RWPE2 (cell line): ENCODE measurements at places on chromosomes 1 and 21.
A peak's percentile ranks its signal among the peaks of the same experiment; 100 is the strongest.

GRCh38 chr1:12152113-12152891, 14.5 kb upstream of the TNFRSF1B start:
- H3K27ac ChIP-seq, result no peak overlapping the region
- no peak overlapping the region for H3K4me3 ChIP-seq
- H3K36me3 ChIP-seq, result no peaks in the 10 kb centered on the region
- H3K4me1 ChIP-seq, result peaks cover 2% of the 10 kb centered on the region
- H3K27me3 ChIP-seq, result no peaks in the 10 kb centered on the region

DNA sequence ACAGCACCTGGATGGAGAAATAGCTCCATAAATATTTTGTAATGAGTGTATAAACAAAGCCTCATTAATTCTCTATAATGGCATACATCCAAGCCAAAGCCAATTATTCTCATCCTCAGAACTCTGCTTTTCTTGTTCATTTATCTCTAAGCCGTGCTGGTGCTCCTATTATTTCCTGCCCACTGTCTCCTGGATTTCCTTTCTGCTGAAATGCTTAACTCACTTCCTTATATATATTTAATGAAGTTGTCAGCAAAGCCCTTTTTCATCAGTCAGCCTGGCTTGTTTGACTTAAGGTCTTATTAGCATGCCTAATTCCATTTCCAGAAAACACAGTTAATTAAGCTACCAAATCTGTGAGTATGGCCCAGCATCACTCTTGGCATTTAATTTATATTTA, 93.4 kb downstream of the SLC25A24 start:
- H3K27ac ChIP-seq, result no peak overlapping the region
- DNase-seq, result no peak
- no peaks in the 10 kb centered on the region for H3K27me3 ChIP-seq
- no peaks in the 10 kb centered on the region for H3K36me3 ChIP-seq
- no peak overlapping the region for H3K4me3 ChIP-seq

- no peaks in the 10 kb centered on the region for H3K36me3 ChIP-seq
- no peak for DNase-seq
- H3K27ac ChIP-seq, result no peak overlapping the region
These were observed 684.8 kb upstream of the PTBP2 start for GRCh38 chr1:96036763-96037162.

DNA sequence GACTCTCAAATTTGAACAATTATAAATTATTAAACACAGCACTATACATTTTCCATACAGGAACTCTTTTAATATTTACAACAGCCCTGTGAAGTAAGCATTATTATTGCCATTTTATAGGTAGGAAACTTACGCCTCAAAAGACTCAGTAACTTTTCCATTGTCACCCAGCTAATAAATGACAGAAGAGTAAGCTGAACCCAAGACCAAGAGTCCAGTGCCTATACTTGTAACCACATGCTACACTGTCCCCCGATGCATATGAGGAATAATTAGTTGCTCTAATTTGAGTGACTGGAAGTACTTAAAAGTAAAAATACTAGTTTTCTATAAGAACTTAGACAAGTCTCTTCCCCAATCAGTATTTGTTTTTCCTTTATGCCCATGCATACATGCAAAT, 88.5 kb downstream of the PTPN14 start:
- DNase-seq, result no peak
- no peaks in the 10 kb centered on the region for H3K27me3 ChIP-seq
- H3K4me3 ChIP-seq, result no peak overlapping the region
- no peaks in the 10 kb centered on the region for H3K36me3 ChIP-seq
- peaks cover 15% of the 10 kb centered on the region for H3K4me1 ChIP-seq

GRCh38 chr1:13587256-13588030, 3.8 kb downstream of the PDPN start:
- peaks cover 13% of the 10 kb centered on the region for H3K36me3 ChIP-seq
- H3K27ac ChIP-seq, result peak overlapping the region; percentile 95
- H3K27me3 ChIP-seq, result no peaks in the 10 kb centered on the region
- H3K4me3 ChIP-seq, result no peak overlapping the region

DNA sequence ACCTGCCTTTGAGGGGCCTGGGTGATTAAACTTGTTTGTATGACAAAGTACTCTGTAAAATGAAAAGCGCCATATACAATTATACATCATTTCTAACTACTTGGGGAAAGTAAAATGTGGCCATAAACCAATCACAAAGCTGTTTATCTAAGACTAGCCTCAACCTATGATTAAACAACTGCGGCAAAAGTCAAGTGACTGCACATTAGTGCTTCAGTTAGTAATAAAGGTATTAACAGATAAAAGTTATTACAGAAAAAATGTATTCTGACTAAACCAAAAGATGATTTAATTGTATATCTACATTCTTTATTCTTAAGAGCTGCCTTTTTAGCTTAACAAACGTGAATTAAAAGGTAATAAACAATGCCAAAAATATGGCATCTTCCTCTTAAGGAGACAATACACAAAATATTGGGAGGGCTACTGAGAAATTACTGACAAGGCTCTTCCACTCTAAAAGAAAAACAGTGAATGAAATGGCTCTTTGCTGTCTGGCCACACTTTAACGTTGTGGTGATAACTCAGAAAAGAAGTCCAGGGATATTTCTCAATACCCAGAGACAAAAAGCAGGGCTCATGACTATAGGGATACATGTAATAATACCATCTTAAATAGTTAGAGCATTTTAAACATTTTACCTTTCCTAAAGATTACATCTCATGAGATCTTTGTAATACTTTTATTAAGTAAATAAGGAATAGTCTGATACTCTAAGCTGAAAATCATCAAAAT, 8.6 kb downstream of the ARHGAP29 start:
- DNase-seq, result no peak
- H3K27ac ChIP-seq, result peak overlapping the region; percentile 76
- H3K4me3 ChIP-seq, result no peak overlapping the region
- no peaks in the 10 kb centered on the region for H3K27me3 ChIP-seq

DNA sequence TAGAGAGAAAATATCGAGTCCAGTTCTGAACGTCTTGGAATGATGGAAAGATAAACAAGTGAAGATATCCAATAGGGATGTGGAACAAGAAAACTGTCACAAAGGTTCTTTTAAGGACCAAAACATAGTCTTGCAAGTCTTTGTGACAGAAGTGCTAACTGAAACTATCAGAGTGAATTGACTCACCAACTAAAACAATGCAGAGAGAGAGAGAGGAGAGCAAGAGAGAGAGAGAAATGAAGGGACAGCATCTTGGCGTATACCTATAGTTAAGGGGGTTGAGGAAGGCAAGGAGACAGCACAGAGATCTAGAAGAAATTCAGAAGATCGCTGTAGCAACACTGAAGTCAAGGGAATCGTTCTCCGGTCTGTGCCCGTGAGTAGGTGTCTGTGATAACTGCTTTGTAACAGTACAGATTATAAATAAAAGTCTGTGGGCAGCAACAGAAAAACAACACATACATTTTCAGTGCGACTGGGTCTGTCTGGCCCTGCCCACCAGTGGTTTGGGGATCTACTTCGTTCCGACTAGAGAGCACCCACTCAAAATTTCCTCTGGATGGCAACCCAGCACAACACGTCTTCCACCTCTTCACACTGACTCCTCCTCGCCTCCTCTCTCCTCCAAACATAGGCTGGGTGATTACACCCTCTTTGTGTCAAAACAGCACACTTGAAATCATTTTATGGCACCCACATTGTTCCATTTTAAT, 4.8 kb upstream of the COA6 start:
- no peak for DNase-seq
- H3K27ac ChIP-seq, result no peak overlapping the region
- H3K27me3 ChIP-seq, result no peaks in the 10 kb centered on the region

GRCh38 chr1:41811051-41811795, 107.5 kb downstream of the HIVEP3 start:
- peaks cover 10% of the 10 kb centered on the region for H3K4me1 ChIP-seq
- no peaks in the 10 kb centered on the region for H3K27me3 ChIP-seq
- DNase-seq, result no peak
- no peaks in the 10 kb centered on the region for H3K36me3 ChIP-seq
- H3K4me3 ChIP-seq, result no peak overlapping the region

GRCh38 chr1:63873751-63874150, 99.9 kb downstream of the ROR1 start:
- no peak for DNase-seq
- H3K27me3 ChIP-seq, result no peaks in the 10 kb centered on the region
- no peak overlapping the region for H3K4me3 ChIP-seq
- H3K36me3 ChIP-seq, result no peaks in the 10 kb centered on the region
- peaks cover 32% of the 10 kb centered on the region for H3K4me1 ChIP-seq
- H3K27ac ChIP-seq, result peak overlapping the region; percentile 75

- H3K4me1 ChIP-seq, result peaks cover 14% of the 10 kb centered on the region
- DNase-seq, result no peak
- H3K4me3 ChIP-seq, result no peak overlapping the region
- H3K36me3 ChIP-seq, result no peaks in the 10 kb centered on the region
- H3K27me3 ChIP-seq, result no peaks in the 10 kb centered on the region
These were observed 94.7 kb downstream of the PLA2G4A start for GRCh38 chr1:186923486-186923885.

- no peak for DNase-seq
- H3K27me3 ChIP-seq, result no peaks in the 10 kb centered on the region
- H3K27ac ChIP-seq, result no peak overlapping the region
- H3K36me3 ChIP-seq, result no peaks in the 10 kb centered on the region
These were observed 53.5 kb downstream of the NFASC start for GRCh38 chr1:204924013-204924759.

GRCh38 chr1:22607154-22607553, 29.3 kb upstream of the C1QA start:
- H3K36me3 ChIP-seq, result no peaks in the 10 kb centered on the region
- no peaks in the 10 kb centered on the region for H3K4me1 ChIP-seq
- DNase-seq, result no peak
- H3K27ac ChIP-seq, result no peak overlapping the region
- H3K27me3 ChIP-seq, result peaks cover 21% of the 10 kb centered on the region
- H3K4me3 ChIP-seq, result no peak overlapping the region

GRCh38 chr1:155175927-155176371, 2.3 kb downstream of the TRIM46 start:
- DNase-seq, result no peak
- H3K4me3 ChIP-seq, result no peak overlapping the region
- H3K27me3 ChIP-seq, result no peaks in the 10 kb centered on the region
- no peak overlapping the region for H3K27ac ChIP-seq

DNA sequence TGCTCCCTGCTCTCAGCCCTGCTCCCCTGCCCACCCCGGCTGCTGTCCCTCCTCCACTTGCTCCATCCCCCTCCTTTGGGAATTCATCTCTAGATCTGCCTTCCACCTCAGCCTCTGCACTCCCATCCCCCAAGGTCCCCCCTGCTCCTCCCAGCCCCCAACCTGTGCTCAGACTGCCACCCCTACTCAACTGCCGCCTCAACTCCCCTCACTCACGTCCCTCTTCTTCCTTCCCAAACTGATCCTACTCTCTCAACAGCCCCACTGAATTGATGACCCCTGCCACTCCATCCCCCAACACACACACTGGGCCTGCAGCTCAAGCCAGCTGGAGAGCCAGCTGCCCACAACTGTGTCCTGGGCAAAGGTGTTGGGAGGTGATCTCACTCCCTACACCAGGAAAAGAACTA, 15.8 kb upstream of the ETV3L start:
- H3K36me3 ChIP-seq, result no peaks in the 10 kb centered on the region
- no peaks in the 10 kb centered on the region for H3K4me1 ChIP-seq
- H3K27ac ChIP-seq, result no peak overlapping the region
- H3K27me3 ChIP-seq, result no peaks in the 10 kb centered on the region

DNA sequence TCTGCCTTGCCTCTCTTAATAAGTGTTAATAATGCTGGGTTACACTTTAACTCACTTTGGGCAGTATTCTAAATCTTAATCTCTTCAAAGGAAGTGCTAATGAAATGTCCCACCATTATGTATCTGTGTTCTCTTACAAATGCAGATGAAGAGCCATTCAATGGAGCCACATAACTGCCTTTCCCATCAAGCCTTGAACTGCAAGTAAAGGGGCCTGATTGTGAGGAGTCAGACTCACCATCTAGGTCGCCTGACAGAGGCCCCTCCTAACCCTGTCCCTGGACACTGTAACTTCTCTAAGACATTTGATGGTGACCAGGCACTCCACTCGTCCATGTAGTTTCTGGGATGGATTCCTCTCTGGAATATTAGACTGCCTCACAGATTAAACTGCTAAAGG, 329.4 kb downstream of the KIF26B start:
- H3K36me3 ChIP-seq, result no peaks in the 10 kb centered on the region
- no peaks in the 10 kb centered on the region for H3K27me3 ChIP-seq

GRCh38 chr1:76224752-76225151, 150.2 kb downstream of the ST6GALNAC3 start:
- H3K4me3 ChIP-seq, result no peak overlapping the region
- DNase-seq, result no peak
- no peaks in the 10 kb centered on the region for H3K4me1 ChIP-seq

- no peaks in the 10 kb centered on the region for H3K27me3 ChIP-seq
- H3K4me3 ChIP-seq, result no peak overlapping the region
- no peak for DNase-seq
These were observed 157.2 kb downstream of the KAZN start for GRCh38 chr1:14755518-14756252.

- H3K27ac ChIP-seq, result no peak overlapping the region
- no peak overlapping the region for H3K4me3 ChIP-seq
- no peak for DNase-seq
- no peaks in the 10 kb centered on the region for H3K36me3 ChIP-seq
- H3K4me1 ChIP-seq, result peaks cover 1% of the 10 kb centered on the region
These were observed 151.2 kb upstream of the TMEM51 start for GRCh38 chr1:15002325-15002724.

DNA sequence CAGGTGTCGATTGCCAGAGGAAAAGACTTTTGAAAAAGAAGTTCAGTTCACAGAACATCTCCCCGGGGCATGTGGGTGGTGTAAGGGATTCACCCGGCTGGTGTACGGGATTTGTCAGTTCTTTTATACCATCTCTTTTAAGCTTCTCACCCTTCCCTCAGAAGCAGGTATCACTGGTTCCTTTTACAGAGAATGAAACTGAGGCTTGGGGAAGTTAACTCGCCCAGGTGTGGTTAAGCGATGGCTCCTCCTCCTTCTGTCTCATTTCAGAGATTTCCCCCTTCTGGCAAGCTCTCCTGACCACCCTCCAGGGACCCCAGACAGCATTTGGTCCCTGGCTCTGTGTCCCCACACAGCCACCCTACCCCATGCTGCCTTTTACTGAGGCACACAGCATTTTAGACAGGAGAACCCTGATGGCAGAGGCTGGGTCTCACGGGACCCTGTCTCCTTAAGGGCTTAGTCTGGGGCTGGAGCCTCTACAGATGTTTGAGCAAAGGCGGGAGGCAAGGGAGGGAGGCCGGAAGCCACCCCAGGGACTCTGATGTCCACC, 2.8 kb upstream of the ECE1 start:
- no peak for DNase-seq
- peaks cover 14% of the 10 kb centered on the region for H3K4me1 ChIP-seq
- H3K4me3 ChIP-seq, result no peak overlapping the region
- no peak overlapping the region for H3K27ac ChIP-seq
- H3K27me3 ChIP-seq, result no peaks in the 10 kb centered on the region

GRCh38 chr1:68470388-68470970, 20.7 kb upstream of the RPE65 start:
- H3K27ac ChIP-seq, result no peak overlapping the region
- H3K27me3 ChIP-seq, result no peaks in the 10 kb centered on the region
- H3K4me3 ChIP-seq, result no peak overlapping the region
